Stimulated activated CD8-positive, alpha-beta memory T cell treated with anti-CD3 and anti-CD28 coated beads, Interleukin-4, amount 100 ng/mL, for 1 hour (primary cell): ENCODE measurements at places on chromosomes 3 and 15.

GRCh38 chr3:113626503-113627371 is 69.7 kb downstream of the USF3 start:
- DNase-seq = no peak

GRCh38 chr15:50098545-50098944 is 20.5 kb downstream of the ATP8B4 start:
- no peak for DNase-seq

DNA sequence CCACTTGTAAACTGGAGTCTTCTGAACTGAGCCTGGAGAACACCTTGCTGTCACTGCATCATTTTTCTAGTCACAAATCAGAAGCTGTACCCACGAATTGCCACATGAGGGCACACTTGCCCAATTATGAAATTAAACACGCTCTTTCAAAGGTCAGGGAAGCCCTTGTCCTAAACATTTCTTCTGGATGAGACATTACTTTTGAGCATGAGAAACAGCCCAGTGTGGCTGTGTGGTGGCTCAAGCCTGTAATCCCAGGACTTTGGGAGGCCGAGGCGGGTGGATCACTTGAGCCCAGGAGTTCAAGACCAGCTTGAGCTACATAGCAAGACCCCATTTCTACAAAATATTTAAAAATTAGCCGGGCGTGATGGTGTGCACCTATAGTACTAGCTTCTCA is 27.5 kb upstream of the CFAP161 start:
- DNase-seq = no peak

GRCh38 chr3:53190659-53191058 is 29.6 kb downstream of the PRKCD start:
- no peak for DNase-seq

DNA sequence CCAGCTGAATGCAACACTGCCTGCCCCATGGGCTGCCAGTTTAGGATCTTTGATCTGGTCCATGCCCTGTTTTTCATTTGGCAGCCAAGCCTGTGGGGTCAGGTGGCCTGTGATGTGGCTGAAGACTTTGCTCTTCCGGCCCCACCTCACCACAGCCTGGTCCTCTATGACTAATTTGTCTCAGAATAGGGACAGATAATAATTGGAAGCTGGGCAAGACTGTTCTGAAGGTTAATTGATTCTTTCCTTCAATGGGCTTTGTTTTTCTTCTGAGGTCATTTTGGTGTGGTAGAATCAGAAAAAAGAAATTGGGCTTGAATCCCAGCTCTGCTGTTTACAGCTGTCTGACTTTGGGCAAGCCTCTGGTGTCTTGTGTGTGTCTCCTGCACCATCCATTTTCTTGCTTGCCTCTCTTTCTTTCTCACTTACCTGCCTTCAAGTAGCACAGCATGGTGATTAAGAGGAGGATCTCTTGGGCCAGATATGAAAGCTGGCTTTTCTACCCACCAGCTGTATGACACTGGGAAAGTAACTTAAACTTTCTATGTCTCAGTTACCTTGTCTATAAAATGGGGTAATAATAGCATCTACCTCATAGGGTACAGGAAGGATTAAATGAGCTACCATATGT is 24.2 kb downstream of the ABHD2 start:
- no peak for DNase-seq

- no peak for DNase-seq
These were observed 49.8 kb upstream of the TEX264 start for GRCh38 chr3:51621091-51621892.

DNA sequence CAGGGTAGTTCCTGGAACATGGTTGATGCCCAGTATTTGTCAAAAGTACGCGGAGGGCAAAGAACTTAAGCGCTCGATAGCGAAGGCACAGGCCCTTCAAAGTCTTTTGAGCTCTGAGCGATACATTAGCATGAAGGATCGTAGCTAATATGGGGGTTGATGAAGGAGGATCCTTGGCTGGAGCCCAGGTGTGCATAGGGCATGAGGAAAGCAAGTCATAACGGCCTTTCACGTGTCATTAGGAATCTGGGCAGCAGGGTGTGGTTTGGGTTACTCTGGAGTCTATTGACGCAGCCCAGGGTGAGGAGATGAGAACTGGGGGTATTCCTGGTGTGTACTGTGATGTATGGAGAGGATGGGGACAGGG is 31.7 kb downstream of the SPINK8 start:
- DNase-seq = no peak

GRCh38 chr3:21672303-21672702 is 78.7 kb downstream of the ZNF385D start:
- DNase-seq = no peak

DNA sequence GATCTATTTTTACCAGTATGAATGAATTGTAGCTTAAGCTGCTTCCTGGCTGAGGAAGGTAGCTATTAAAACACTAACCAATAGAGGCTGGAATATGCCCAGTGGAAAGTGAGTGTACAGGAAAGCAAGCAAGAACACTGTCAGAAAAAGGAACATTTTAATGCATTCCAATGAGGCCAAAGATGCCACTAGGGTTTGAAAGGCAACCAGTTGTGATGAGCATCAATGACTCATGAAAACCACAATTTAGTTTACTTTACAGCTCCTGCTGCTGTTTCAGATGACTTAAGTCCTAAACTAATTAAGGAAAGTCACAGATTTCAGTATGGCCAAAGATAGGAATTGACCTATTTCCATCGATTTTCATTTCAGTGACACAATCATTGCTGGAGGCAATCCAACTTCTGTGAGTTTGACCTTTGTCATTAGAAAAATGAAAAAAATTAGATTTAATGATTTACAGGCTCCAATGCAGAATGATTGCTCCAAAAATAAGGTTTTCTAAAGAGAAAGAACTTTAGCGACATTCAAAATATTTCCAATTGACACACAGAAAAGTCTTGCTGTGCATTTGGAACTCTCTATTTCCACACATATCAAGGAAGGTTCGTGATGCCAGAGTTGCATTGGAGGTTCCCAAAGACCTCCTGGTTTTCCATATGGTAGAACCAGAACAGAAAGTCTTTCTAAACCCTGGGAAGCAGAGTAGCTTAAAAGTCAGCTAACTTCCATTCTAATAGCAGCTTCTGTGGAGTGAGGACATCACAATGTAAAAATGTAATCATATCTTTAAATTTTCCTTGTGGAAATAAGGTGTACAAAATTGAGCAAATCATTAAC is 103.0 kb downstream of the SUCNR1 start:
- DNase-seq = no peak

DNA sequence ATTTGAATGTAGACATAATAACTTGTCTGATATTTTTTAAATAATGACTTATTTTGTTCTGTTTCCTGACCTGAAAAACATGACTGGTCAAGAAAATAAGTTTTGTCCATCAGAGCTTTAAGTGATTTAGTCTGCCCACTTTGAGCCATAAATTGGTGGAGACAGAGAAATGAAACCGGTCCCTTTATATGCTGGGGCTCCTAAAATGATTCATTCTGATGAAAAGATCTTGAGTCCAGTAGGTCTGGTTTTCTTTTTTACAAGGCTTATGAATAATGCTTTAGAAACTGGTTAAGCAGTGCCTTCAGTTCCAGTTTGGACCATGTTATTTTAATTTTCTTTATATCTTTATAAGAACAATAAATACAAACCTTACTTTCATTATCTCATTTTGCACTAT is 293.2 kb downstream of the DIPK2A start:
- DNase-seq = no peak

DNA sequence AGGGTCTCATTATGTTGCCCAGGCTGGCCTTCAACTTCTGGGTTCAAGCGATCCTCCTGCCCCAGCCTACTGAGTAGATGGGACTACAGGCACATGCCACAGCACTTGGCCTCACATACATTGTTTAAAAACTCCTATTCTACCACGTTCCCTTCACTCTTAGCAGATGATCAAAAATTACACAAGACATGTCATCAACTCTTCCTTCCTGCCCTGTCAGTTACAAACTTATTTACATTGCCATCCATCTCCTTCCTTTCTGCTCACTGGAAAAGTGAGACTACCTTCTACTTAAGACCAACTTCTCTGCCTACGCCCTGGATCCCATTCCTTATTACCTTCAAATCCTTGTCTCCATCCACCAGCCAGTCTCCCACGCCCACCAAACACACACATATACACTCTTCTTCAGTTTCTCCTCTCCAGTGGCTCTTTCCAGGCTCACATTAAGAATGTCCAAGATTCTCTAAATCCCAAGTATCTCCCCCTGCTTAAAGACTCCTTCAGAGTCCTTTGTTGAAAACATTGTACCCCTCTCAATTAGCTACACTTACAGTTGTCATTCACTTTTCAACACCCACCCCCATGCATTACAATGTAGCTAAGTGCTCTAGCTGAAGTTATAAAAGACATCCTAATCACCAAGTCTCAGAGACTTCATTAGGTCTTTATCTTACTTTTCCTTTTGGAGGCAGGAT is 4.3 kb downstream of the PEAK1 start:
- no peak for DNase-seq

GRCh38 chr3:133927540-133928066 is 31.9 kb upstream of the RAB6B start:
- peak; percentile 59 for DNase-seq

- DNase-seq = no peak
These were observed 803 bp upstream of the B3GNT5 start for GRCh38 chr3:183252118-183252782.

DNA sequence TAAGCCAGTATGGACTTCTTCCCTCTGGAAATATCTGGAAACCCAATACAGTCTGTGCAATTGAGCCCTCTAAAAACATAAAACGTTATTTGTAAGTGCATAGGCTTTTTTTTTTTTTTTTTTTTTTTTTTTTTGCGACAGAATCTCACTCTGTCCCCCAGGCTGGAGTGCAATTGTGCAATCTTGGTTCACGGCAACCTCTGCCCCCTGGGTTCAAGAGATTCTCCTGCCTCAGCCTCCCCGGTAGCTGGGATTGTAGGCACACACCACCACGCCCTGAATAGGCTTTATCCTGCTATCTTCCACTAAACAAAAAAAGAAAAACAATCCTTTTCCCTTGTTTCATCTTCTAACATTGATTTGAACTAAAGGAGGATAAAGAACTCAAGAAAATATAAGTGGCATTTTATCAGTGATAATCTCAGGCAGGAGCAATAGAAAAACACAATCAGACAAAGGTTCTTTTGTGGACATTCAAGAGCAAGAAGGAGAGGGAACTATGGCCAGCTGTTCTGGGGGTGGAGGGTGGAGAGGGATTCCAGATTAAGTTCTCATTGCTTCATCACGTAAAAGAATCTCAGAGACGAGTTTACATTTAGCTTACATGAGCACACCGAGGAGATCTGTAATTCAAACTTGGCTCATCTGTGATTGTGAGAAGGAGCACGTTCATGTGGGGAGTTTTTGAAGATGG is 68.6 kb downstream of the ITGB5 start:
- DNase-seq = no peak

DNA sequence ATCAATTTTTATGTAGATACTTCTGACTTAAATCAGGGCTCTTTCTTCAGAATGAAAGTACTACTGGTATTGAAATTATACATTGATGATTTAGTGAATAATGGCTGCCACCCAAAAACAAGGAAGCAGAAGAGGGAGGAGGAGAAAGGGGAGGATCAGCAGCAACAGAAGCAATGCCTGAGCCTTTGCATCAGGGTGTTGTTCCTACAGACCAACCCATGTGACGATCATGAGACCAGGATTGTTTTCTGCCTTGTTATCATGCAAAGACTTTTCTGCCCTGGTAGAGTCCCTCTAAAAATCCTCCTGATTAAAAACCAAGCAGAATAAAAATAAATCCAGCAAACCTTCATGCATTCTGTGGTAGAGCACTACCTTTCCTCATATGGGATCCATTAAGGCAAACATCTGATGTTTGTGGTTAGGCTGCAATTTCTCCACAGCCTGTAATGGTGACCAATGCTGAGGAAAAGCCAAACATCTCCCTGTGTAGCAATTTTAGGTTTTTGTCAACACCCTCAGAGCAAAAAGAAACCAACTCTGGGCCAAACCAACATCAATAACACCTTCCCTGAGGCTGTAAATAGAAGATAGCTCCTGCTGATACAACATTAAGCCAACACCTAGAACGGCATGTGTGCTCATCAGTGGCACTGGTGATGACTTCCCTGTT is 191.7 kb downstream of the ATP8B4 start:
- DNase-seq = no peak

- DNase-seq = no peak
These were observed 6.0 kb upstream of the ONECUT1 start for GRCh38 chr15:52796228-52796521.

GRCh38 chr3:136584728-136585127 is 167.4 kb downstream of the STAG1 start:
- no peak for DNase-seq

DNA sequence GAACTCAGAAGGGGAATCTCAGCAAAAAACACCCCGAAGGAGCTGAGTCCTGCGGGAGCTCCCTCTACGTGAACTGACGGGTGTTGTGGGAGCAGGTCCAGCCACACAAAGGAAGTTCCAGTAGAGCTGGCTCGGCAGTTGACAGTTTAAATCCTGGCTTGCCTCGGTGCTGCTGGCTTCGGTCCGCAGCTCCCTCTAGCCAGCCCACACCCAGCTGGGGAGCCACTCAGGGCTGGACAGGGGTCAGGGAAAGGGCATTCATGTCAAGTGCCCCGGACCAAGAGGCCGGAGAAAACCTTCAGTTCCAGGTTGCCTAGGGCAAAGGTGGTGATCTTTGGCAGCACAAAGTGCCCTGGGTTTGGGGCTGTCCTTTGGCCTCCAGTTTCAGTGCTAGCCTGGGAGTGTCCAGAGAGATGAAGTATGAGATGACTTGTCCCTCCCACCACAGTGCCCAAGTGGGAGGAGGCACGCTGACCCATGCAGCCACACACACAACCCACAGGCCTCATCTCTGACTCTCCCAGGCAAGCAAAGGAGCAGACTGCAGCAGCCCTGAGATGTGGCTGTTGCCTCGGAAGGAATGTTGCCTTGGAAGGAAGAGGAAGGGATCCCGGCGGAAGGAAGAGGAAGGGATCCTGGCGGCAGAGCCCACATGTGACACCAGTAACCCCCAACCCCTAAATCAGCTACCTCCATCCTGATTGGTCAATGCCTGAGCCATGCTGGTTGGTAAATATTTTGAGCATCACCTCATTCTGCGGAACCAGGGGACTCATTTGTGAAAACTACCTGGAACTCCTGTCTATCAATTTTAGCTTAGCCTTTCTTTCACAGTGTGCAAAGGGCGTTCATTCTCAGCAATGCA is 13.9 kb upstream of the ANPEP start:
- DNase-seq = no peak

DNA sequence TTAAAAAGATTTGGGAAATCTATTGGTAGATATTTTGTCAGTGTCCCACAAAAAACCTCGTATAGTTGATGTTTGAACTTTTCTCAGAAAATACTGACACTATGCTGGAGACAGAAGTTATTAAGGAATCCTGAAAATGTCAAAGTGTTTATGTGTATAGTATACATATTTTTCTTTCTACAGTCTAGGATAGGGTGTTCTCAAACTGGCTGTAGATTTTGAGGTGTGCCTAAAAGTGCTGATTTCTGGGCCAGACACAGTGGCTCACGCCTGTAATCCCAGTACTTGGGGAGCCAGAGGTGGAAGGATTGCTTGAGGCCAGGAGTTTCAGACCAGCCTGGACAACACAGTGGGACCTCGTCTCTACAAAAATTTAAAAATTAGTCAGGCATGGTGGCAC is 322.0 kb downstream of the NLGN1 start:
- DNase-seq = no peak

DNA sequence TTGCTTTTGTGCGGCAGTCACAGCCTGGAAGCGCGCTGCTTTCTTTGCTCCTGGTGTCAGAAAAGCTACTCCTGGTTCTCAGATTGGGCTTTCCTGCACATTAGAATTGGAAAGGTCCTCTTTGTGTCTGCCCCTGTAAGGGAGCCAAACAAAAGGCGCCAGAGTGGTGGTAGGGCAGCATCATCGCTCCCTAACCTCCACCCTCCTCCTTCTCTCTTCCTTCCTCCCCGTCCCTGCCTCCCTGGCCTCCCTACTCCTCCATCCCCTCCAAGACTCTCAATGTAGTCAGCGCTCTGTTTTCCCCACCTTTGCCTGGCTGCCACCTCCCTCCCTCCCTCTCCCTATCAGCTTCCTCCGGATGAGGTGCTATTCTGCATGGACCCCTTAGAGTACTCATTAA is 65.3 kb downstream of the SH3GL3 start:
- DNase-seq = no peak
